ENCODE measurements at places on chromosomes 11 and 22. TPM values are rescaled to one million over a fixed set of nuclear protein-coding genes. Genes with fewer than 3 reads are reported as not detected.
A peak's percentile ranks its signal among the peaks of the same experiment; 100 is the strongest.

GRCh38 chr11:66728693-66729385, at the start of gene SPTBN2:
TSS of gene SPTBN2 (minus strand) at chr11:66729216. CDS start at chr11:66721240, 7,976 bp downstream.
- DNase-seq = no peak
- H3K36me3 ChIP-seq = no peaks in the 10 kb centered on the region
- H3K27me3 ChIP-seq = peaks cover 67% of the 10 kb centered on the region
- H3K4me1 ChIP-seq = peaks cover 17% of the 10 kb centered on the region
- peak within 1 kb of the TSS; percentile 5 for H3K27ac ChIP-seq

DNA sequence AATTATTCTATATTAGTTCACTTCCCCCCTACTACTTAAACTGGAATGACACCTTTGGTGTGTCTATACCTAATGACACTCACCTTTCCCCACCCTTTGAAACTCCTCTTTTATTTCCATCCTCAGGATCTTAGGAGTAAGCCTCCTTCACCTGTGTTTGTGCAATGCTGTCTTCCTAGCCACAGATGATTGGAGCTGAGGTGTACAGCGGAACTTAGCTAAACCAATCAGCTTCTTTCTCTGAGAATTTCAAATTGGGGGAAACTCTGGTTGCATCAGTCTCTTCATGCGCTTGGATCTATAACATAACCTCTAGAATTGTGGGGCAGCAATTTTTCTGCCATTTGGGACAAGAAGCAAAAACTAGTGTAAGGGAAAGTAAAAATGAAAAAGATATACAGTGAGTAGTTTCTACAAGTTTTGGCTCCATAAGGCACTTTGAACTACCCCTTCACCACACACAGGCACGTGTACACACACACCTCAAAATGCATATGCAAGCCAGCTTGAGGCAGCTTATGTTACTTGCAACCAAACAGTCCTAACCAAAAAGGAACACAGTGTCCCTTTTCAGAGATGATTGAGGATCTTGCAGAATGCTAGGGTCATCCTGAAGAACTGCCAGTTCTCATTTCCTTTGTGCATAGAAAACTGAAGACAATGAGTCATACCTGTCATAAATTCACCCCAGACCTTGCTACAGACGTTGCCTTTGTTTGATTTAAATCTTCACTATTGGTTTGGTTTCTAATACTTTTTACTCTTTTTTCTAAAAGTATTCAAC, 36.0 kb upstream of the LDLRAD3 start:
- peaks cover 18% of the 10 kb centered on the region for H3K27me3 ChIP-seq
- H3K4me1 ChIP-seq = no peaks in the 10 kb centered on the region
- H3K36me3 ChIP-seq = no peaks in the 10 kb centered on the region
- no peak overlapping the region for H3K4me3 ChIP-seq
- H3K27ac ChIP-seq = no peak overlapping the region

GRCh38 chr11:8033305-8034105, 46.4 kb downstream of the EIF3F start:
- DNase-seq = peak; percentile 53
- H3K4me1 ChIP-seq = peaks cover 2% of the 10 kb centered on the region
- no peak overlapping the region for H3K4me3 ChIP-seq
- H3K27me3 ChIP-seq = peaks cover 11% of the 10 kb centered on the region
- H3K27ac ChIP-seq = no peak overlapping the region

DNA sequence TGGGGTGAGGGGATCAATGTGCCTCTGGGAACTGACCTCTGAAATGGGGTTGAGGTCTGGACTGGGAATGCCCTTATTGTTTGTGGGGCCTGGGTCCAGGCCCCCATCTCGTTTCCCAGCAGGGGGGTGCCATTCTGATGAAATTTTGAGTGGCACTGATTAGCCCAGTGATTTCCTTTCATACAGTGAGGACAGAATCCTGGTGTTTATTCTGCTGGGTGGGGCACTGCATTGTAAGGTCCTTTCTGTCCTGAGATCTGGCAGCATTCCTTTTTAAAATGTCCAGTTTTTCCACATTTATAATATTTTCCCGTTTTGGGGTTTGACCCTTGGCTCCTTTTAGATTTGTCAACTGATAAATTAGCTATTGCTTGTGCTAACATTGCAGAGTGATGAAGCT, 27.1 kb downstream of the OR10A6 start:
- no peaks in the 10 kb centered on the region for H3K4me1 ChIP-seq
- H3K4me3 ChIP-seq = no peak overlapping the region
- no peak overlapping the region for H3K27ac ChIP-seq

GRCh38 chr11:8034604-8035190, 46.3 kb upstream of the TUB start:
- H3K4me1 ChIP-seq = peaks cover 2% of the 10 kb centered on the region
- no peak overlapping the region for H3K4me3 ChIP-seq
- peaks cover 5% of the 10 kb centered on the region for H3K27me3 ChIP-seq
- DNase-seq = peak; percentile 8
- H3K36me3 ChIP-seq = no peaks in the 10 kb centered on the region
- H3K27ac ChIP-seq = no peak overlapping the region

- H3K4me1 ChIP-seq = no peaks in the 10 kb centered on the region
- H3K36me3 ChIP-seq = peaks cover under 1% of the 10 kb centered on the region
- H3K27ac ChIP-seq = no peak overlapping the region
- no peaks in the 10 kb centered on the region for H3K27me3 ChIP-seq
- no peak overlapping the region for H3K4me3 ChIP-seq
Measured at GRCh38 chr11:469684-470560, 19.8 kb downstream of the PTDSS2 start.

OLFML1 gene
- not detected for total RNA-seq

SPECC1L gene
- total RNA-seq = 59.7 TPM

Data from activated CD8-positive, alpha-beta T cell treated with anti-CD3 and anti-CD28 coated beads, Interleukin-2, amount 10 ng/mL, durations not matched to agents 7 days and 5 days (primary cell).